ENCODE measurements at places on chromosomes 16 and 17. TPM values are rescaled to one million over a fixed set of nuclear protein-coding genes. Genes with fewer than 3 reads are reported as not detected.

Gene ITGA2B
- total RNA-seq: 3.0 TPM

DNA sequence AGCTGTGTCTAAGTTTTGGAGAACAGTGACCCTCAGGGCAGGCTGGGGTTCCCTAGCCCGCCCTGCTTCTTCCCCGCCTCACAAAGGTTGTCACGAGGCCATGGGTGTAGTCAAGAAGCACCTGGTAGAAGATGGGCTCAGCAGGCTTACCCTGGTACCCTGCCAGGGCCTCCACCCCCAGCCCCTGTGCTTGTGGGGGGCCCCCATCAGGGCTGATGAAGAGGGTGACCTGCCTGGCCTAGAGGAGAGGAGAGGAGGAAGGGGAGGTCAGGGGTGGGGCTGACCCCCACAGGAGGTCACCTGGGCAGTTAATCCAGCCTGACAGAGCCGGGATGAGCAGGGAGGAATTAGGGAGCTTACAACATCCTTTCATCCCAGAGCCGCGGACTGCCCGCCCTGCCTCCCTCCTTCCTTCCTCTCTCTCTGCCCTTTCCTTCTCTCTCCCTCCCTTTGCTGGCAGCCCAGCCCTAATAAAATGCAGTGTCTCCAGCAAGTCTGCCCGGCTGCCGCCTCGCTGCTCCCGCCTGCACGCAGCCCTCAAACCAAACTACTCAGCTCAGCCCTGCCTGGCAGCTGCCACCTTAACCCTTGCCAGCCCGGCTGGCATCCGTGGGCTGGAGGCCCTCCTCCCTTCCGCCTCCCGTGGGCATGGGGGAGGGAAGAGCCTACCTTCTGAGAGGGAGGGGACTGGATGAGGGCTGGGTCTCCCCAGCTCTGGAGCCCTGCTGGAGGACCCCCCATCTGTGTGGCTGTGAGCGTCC is 7.2 kb downstream of the DLX3 start:
- H3K4me1 ChIP-seq: no peaks in the 10 kb centered on the region
- no peak overlapping the region for H3K4me3 ChIP-seq
- DNase-seq: no peak
- H3K27me3 ChIP-seq: peaks cover 86% of the 10 kb centered on the region

DNA sequence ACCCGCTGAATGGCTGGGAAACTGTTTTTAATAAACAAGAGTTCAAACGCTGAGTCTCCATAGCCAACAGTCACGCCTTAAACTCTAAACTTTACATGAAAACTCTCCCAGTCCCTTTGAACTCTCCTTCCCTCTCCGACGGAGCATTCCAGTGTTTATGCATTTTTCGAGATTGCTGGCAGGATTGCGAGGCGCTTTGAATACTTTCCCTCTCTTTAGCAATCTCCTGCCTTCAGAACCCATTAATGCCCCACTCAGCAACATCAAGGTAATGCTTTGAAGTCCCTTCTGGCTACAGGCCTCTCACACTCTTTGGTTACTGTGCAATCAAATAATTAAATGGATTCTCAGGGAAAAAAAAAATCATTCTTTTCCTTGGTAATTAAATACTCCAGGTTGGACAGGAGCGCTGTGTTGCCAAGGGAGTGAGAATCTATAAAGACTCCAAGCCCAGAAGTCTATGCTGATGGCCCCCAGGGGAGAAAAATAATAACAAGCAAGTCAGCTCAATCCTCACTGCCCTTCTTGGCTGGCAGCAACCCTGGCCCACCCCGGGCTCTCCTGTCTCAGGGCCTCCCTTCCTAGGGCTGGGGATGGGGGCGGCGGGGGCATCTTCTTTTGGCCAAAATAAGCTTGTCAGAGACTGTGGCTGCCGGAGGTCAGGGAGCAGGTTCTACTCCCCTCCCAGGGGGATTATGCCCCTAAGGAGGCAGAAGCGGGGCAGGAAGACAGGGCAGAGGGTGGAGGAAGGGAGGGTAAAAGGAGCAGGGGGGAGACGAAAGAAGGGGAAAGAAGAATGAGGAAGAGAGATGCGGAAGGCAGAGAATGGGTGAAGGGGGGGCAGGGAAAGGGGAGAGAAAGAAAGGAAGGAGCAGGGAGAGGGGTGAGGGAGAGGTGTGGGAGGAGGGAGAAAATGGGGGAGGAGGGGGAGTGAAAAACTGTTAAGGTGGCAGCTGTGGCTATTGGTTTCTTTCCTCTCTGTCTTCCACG is 45.2 kb downstream of the AXIN2 start:
- H3K27ac ChIP-seq: no peak overlapping the region
- peaks cover 11% of the 10 kb centered on the region for H3K4me1 ChIP-seq
- H3K27me3 ChIP-seq: no peaks in the 10 kb centered on the region

- no peak overlapping the region for H3K4me3 ChIP-seq
- H3K36me3 ChIP-seq: no peaks in the 10 kb centered on the region
Observed at GRCh38 chr17:17057057-17057551, 14.8 kb downstream of the MPRIP start.

GRCh38 chr16:81654346-81654745 is 124.7 kb upstream of the PLCG2 start:
- no peaks in the 10 kb centered on the region for H3K27me3 ChIP-seq
- peaks cover 48% of the 10 kb centered on the region for H3K36me3 ChIP-seq
- H3K27ac ChIP-seq: no peak overlapping the region
- H3K4me3 ChIP-seq: peak overlapping the region; percentile 17
- DNase-seq: no peak

- no peak overlapping the region for H3K4me3 ChIP-seq
- no peaks in the 10 kb centered on the region for H3K36me3 ChIP-seq
- H3K27me3 ChIP-seq: no peaks in the 10 kb centered on the region
- no peak for DNase-seq
- H3K27ac ChIP-seq: no peak overlapping the region
Observed at GRCh38 chr17:13785981-13786598, 184.4 kb upstream of the HS3ST3A1 start.
